ENCODE measurements at places on chromosomes 1 and 21. TPM values are rescaled to one million over a fixed set of nuclear protein-coding genes. Genes with fewer than 3 reads are reported as not detected.
A peak's percentile ranks its signal among the peaks of the same experiment; 100 is the strongest.

The LCE1E gene
- total RNA-seq = not detected

The RORC gene
- 10.3 TPM for total RNA-seq

The WNT3A gene
- not detected for total RNA-seq

GRCh38 chr21:29647353-29647781, 292.4 kb downstream of the GRIK1 start:
- H3K27me3 ChIP-seq = no peaks in the 10 kb centered on the region
- no peak for DNase-seq
- H3K4me3 ChIP-seq = no peak overlapping the region
- no peaks in the 10 kb centered on the region for H3K36me3 ChIP-seq
- H3K4me1 ChIP-seq = no peaks in the 10 kb centered on the region
- no peak overlapping the region for H3K27ac ChIP-seq

The IL12RB2 gene
- total RNA-seq = 136 TPM

GRCh38 chr1:156146020-156146768, 7.2 kb upstream of the SEMA4A start:
- H3K36me3 ChIP-seq = no peaks in the 10 kb centered on the region
- H3K4me3 ChIP-seq = peak overlapping the region; percentile 85
- H3K27ac ChIP-seq = peak overlapping the region; percentile 97
- no peaks in the 10 kb centered on the region for H3K27me3 ChIP-seq
- peaks cover 64% of the 10 kb centered on the region for H3K4me1 ChIP-seq

The PPIAL4G gene
- 0.42 TPM for total RNA-seq

DNA sequence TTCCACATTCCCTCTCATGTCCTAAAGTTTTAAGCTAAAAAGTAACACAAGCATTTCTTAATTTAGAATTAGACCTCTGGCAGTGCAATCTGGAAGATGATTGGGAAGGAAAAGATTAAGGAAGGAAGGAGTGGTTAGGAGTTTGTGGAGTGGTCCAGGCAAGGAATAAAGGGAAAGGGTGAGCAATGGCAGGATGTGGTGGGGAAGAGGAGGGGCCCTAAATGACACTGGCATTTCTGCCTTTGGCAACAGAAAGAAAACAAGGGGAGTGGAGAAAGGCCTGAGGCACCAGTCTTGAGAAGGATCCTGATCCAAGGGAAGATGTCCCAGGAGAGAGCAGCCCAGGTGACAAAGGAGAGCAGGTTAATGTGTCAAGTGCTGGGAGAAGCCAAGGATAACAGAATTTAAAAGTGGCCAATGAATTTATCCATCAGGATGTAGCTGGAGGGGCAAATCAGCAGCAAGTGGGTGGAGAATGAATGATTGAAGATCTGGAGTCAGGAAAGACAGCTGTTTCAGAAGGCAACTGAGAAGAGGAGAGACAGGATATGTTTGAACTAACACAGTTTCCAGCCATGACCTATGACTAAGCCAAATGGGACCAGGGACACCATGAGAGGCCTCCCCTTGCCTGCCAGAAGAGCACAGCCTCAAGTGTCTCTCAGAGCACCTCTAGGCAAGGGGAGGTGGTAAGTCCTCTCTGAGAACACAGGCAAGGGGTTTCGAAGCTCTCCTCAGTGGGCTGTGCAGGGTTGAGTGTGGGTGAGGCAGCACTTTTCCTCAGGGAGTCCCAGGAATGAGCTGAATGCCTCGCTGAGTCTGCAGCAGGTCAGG, 20.9 kb upstream of the LY9 start:
- H3K36me3 ChIP-seq = no peaks in the 10 kb centered on the region
- H3K27me3 ChIP-seq = no peaks in the 10 kb centered on the region
- no peak for DNase-seq
- no peak overlapping the region for H3K27ac ChIP-seq
- peaks cover 65% of the 10 kb centered on the region for H3K4me1 ChIP-seq

GRCh38 chr1:53284224-53285020, 43.4 kb downstream of the LRP8 start:
- H3K27ac ChIP-seq = no peak overlapping the region
- peaks cover 7% of the 10 kb centered on the region for H3K4me1 ChIP-seq
- no peak overlapping the region for H3K4me3 ChIP-seq
- H3K27me3 ChIP-seq = no peaks in the 10 kb centered on the region
- no peak for DNase-seq

- no peak for DNase-seq
- no peak overlapping the region for H3K27ac ChIP-seq
- H3K36me3 ChIP-seq = peaks cover 21% of the 10 kb centered on the region
- no peak overlapping the region for H3K4me3 ChIP-seq
Measured at GRCh38 chr1:212104586-212105325, 69.2 kb downstream of the DTL start.

DNA sequence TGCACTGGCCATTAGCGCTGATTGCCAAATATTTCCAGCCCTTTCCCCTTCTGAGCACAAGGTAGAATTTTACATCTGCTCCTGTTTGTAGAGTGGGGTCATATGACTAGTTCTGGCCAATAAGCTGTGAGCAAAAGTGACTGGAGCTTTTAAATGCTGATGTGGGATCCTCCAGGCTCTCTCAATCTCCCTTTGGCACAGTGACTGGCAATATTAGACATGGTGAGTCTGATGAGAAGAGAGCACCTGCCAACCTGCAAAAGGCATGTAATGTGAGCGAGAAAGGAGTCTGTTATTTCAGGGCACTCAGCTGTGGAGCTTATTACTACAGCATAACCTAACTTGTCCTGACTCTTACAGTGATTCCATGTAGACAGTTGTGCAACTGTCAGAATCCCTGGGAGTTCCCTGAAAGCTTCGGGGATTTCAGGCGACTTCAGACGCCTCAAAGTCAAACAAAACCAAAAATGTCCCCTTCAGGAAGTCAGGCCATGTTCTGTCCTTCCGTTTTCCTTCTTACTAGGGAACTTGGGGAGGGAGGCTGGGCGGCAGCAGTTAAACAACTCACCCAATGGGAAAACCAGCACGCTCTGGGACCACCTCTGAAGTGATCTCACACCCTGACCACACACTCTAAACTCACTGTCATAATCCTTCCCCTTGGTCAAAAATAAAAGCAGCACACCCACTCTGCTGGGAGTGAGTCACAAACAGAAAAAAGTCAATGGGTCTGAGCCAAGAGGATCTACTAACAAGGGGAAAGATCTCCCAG, 3.6 kb upstream of the RASSF5 start:
- DNase-seq = peak; percentile 71
- H3K27me3 ChIP-seq = peaks cover 13% of the 10 kb centered on the region
- peak overlapping the region; percentile 27 for H3K4me3 ChIP-seq
- H3K4me1 ChIP-seq = peaks cover 45% of the 10 kb centered on the region
- H3K27ac ChIP-seq = peak overlapping the region; percentile 9

The AQP10 gene
- total RNA-seq = not detected

DNA sequence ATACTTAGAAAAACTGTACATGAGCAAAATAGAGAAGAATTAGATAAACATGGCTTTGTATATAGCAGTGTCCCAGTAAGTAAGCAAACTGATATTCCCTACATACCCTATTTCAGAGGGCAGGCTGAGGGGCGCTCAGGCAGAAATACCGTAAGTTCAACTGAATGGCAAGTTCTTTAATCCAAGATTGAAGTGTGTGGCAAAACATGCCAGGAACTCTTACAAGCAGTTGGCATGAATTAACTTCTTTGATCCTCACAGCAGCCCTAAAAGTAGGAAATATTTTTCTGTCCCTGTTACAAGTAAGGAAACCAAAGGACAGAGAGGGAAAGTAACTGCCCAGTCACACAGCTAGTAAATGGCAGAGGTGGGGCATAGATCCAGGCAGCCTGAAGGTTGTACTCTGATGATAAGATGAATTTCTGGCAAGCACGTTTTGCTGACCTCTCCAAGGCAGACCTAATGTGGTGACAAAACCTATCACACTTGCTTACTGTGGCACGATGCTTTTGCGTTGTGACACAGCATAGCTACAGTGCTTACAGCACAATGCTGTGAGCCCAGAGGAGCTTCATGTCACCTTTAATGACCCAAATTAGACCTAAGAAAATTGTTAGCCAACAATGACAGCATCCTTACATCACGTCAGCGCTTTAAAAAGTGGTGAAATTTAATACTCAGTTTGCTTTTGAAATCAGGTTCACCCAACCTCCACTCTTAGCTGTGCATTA, 35.0 kb upstream of the THEM4 start:
- H3K4me1 ChIP-seq = peaks cover 57% of the 10 kb centered on the region
- H3K36me3 ChIP-seq = no peaks in the 10 kb centered on the region
- no peak overlapping the region for H3K27ac ChIP-seq
- DNase-seq = no peak
- H3K27me3 ChIP-seq = no peaks in the 10 kb centered on the region
- no peak overlapping the region for H3K4me3 ChIP-seq

The SDC3 gene
- total RNA-seq = 0.12 TPM

GRCh38 chr1:150780510-150780909, 14.9 kb upstream of the CTSS start:
- H3K36me3 ChIP-seq = no peaks in the 10 kb centered on the region
- no peaks in the 10 kb centered on the region for H3K27me3 ChIP-seq
- H3K4me3 ChIP-seq = no peak overlapping the region
- H3K4me1 ChIP-seq = peaks cover 13% of the 10 kb centered on the region
- no peak overlapping the region for H3K27ac ChIP-seq
- no peak for DNase-seq

The CA14 gene
- total RNA-seq = not detected

GRCh38 chr21:42964546-42965210, 9.7 kb upstream of the PKNOX1 start:
- H3K36me3 ChIP-seq = no peaks in the 10 kb centered on the region
- H3K4me1 ChIP-seq = no peaks in the 10 kb centered on the region
- H3K27me3 ChIP-seq = no peaks in the 10 kb centered on the region
- H3K27ac ChIP-seq = no peak overlapping the region

DNA sequence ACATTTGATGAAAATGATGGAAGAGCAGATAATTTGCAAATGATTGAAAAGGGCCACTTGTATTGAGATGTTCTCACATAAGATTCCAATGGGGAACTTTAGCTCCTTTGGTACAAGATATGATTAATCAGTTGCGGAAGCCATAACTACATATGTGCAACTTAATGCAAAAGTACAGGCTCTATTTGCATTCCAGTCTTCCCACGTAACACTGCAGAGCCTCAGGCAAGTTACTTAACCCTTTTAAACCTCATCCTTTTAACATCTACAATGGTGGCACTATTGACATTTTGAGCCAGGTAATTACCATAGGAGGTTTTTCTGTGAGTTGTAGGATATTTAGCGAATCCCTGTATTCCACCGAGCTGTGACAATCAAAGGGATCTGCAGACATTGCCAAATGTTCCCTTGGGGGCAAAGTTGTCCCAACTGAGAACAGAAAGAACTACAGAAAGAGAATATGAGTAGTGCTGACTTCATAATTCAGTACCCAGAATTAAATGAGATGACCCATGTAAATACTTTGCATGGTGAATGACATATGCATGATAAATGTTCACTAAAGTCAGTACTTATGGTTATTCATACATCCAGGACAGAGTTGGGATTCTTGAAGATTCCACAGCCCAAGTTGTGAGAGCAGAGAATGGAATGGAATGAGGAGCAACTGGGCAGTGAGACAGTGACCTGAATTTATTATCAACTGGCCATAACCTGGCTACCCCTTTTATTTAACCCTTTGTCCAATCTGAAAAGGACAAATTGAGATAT, 62.6 kb downstream of the SPAG17 start:
- H3K36me3 ChIP-seq = no peaks in the 10 kb centered on the region
- H3K27me3 ChIP-seq = no peaks in the 10 kb centered on the region
- H3K4me3 ChIP-seq = no peak overlapping the region
- DNase-seq = no peak
- H3K4me1 ChIP-seq = no peaks in the 10 kb centered on the region

The RPS6KA1 gene
- total RNA-seq = 163 TPM

DNA sequence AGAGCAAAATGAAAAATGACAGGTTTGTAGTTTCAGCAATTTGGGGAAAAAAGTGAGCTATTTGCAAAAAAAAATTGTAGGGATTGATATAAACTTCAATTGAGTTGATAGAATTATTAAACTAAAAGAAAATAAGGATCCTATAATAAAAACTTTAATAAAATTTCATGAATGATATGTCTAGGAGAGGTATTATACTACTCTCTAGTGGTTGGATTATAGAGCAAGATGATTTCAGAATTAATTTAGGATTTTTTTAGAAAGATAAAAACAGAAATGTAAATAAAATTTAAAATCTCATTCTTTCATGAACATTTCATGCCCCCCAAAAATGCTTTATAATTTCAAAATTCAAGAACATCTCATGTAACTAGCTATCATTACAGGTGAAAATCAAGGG, 430.4 kb downstream of the DSCAM start:
- H3K27me3 ChIP-seq = no peaks in the 10 kb centered on the region
- no peak overlapping the region for H3K4me3 ChIP-seq
- no peak for DNase-seq
- H3K4me1 ChIP-seq = no peaks in the 10 kb centered on the region

DNA sequence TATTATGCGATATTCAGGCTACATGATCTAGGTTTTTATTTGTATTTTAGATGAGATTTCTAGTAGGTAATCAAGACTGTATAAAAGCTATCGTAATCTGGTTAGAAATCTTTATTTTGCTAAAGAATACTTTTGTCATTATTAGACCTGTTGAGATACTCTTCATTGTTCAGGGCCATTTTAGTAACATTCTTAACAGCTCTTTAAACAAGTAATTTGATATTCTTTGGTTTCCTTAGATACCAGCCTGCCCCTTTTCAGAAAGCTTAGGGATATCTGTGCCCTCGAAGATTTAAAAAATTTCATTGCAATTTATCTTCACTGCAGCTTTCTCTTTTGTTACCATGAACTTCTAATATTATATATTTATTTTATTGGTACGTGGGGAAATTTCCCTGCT, 18.9 kb downstream of the ADGRL2 start:
- no peak overlapping the region for H3K27ac ChIP-seq
- H3K4me3 ChIP-seq = no peak overlapping the region

- H3K27me3 ChIP-seq = no peaks in the 10 kb centered on the region
- no peak overlapping the region for H3K4me3 ChIP-seq
- no peak for DNase-seq
- H3K4me1 ChIP-seq = no peaks in the 10 kb centered on the region
Measured at GRCh38 chr1:60657926-60658325, 424.4 kb upstream of the NFIA start.

- no peaks in the 10 kb centered on the region for H3K4me1 ChIP-seq
- no peak for DNase-seq
- no peak overlapping the region for H3K27ac ChIP-seq
- H3K36me3 ChIP-seq = no peaks in the 10 kb centered on the region
- H3K4me3 ChIP-seq = no peak overlapping the region
Measured at GRCh38 chr1:61618755-61619154, 106.2 kb downstream of the TM2D1 start.

- DNase-seq = no peak
- no peak overlapping the region for H3K4me3 ChIP-seq
- no peak overlapping the region for H3K27ac ChIP-seq
- H3K36me3 ChIP-seq = no peaks in the 10 kb centered on the region
- peaks cover 15% of the 10 kb centered on the region for H3K27me3 ChIP-seq
- no peaks in the 10 kb centered on the region for H3K4me1 ChIP-seq
Measured at GRCh38 chr1:6724517-6725141, 23.0 kb upstream of the DNAJC11 start.

The HSD11B1 gene
- total RNA-seq = 3.1 TPM

Data from activated T-cell treated with anti-CD3 and anti-CD28 coated beads, Interleukin-2, amount 50 U/mL, for 72 hours (primary cell).